Gastroesophageal sphincter (tissue), 4 donors: ENCODE measurements at places on chromosomes 7 and 10. TPM values are rescaled to one million over a fixed set of nuclear protein-coding genes. Genes with fewer than 3 reads are reported as not detected.
A peak's percentile ranks its signal among the peaks of the same experiment; 100 is the strongest.

Gene TWIST1
- 35.9 TPM for total RNA-seq

Gene VWDE
- total RNA-seq: not detected

Gene EPDR1
- total RNA-seq: 43.8 TPM

Gene AGMO
- not detected for total RNA-seq

Gene SH2D4B
- not detected for total RNA-seq

Gene LEP
- 6.6 TPM for total RNA-seq

Gene ELAPOR2
- total RNA-seq: 24.9 TPM

Gene PAOX
- 12.0 TPM for total RNA-seq

Gene NUTM2E
- total RNA-seq: not detected

Gene CPN1
- total RNA-seq: not detected

Gene ATRNL1
- 19.0 TPM for total RNA-seq

Gene TAS2R4
- total RNA-seq: 0.37 TPM

Gene CPXM2
- total RNA-seq: 89.3 TPM

Gene CDHR3
- 4.3 TPM for total RNA-seq

Gene MOGAT3
- total RNA-seq: not detected

Gene NME8
- total RNA-seq: not detected

- ATAC-seq: no peak
Observed at GRCh38 chr10:127085957-127086356, 110.4 kb downstream of the INSYN2A start.

DNA sequence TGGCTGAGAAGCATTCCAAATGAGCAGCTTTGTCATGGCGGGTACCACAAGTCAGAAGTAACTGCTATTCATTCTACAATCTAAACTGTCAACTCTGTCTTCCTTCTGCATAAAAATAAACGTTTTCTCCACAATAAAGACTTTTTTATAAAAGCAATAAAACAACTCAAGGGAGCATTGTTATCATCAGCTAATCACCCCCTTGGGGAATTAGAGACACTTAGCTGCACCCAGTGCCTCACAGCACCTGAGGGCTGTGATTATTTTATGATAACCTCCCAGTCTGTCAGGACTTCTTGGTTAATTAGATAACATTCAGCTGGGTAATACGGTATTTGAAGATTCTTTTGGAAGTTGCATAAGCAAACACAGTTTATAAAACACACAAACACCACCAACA, 155.6 kb downstream of the PPP1R3A start:
- no peak for ATAC-seq

GRCh38 chr10:27998178-27998953, 513 bp downstream of the ODAD2 start:
- peak; percentile 81 for ATAC-seq

GRCh38 chr7:2007551-2007950, 225.2 kb downstream of the MAD1L1 start:
- no peak for ATAC-seq

DNA sequence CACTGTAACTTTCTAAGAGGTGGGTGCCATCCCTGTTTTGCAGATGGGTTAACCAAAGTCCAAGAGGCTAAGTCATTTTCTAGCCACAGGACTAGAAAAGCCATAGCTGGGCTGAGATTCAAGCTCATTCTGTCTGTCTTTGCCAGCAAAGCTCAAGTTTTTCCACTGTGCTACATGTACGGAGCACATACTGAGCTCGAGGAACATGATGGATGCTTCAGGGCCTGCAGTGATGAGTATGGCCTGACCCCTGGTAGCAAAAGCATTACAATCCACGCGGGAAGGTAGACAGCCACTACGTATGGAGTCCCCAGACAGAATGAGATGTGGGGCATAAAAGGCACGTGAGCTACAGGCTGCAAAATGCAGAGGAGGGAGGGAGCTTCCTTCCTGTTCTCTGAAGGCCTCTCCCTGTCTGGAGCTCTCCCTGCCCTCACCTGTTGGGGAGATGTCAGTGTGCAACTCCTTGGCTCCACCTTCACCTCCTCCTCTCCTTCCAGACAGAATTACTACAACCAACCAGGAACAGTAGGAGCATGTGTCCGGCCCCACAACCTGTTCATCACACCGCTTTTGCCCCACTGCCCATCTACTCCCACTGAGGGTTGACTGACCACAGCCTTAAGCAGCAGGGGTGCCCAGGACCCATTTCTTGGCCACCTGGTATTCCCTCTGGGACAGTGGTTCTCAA, 16.4 kb downstream of the ITPRIP start:
- no peak for ATAC-seq

GRCh38 chr10:34809796-34810195, 5.3 kb downstream of the PARD3 start:
- ATAC-seq: no peak

GRCh38 chr10:89342206-89342958, 14.6 kb downstream of the IFIT3 start:
- peak; percentile 56 for ATAC-seq

GRCh38 chr10:8563478-8563877, 509.0 kb downstream of the GATA3 start:
- no peak for ATAC-seq

GRCh38 chr7:20153999-20154398, 63.2 kb downstream of the MACC1 start:
- peak; percentile 25 for ATAC-seq

- no peak for ATAC-seq
Observed at GRCh38 chr10:86545101-86545500, 23.5 kb upstream of the WAPL start.

GRCh38 chr10:102024799-102025198, 31.2 kb downstream of the ARMH3 start:
- no peak for ATAC-seq

DNA sequence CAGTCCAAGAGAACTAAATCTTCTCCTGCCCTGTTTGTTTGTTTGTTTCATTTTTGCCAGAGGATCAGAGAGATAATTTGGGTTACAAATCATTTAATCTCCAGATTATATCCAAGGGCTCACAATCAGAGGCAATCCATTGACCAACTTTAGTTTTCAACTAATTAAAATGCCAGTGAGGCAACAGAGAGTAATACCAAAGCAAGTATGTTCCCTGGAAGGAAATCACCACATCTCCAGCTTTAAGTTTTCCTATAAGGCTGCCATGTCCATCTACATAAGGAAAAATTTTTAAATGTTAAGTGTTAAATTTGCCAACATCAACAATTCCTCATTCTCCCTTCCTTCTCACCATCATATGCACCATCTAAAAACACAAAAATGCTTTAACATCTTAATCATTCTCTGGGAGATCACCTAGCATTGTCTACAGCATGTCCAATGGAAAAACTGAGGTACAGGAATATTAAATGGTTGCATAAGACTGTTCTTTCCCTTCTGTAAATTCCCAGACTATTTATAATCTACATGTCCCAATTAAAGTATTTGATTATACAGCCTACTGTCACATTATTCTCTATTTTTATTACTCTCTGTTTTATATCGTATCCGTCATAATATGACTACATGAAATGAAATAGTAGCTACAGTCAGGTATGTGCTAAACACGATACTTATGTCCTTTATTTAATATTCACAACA, 14.1 kb downstream of the USP54 start:
- peak; percentile 52 for ATAC-seq

DNA sequence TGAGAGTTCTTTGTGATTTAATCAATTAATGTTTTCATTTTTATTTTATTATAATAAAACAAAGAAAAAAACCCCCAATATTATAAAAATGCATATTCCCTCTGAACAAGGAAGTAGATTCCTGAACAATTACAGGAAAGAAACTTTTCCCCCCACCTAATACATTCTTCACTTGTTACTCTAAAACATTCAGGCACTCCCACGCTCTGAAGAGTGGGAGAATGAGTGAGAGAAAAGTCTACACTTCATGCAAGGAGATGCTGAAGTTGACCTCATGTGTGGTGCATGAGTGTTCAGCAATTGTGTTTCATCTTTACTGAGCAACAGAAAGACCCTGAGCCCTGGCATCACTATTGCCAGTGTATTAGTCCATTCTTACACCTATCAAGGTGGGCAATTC, 244.2 kb upstream of the IGFBP3 start:
- no peak for ATAC-seq

DNA sequence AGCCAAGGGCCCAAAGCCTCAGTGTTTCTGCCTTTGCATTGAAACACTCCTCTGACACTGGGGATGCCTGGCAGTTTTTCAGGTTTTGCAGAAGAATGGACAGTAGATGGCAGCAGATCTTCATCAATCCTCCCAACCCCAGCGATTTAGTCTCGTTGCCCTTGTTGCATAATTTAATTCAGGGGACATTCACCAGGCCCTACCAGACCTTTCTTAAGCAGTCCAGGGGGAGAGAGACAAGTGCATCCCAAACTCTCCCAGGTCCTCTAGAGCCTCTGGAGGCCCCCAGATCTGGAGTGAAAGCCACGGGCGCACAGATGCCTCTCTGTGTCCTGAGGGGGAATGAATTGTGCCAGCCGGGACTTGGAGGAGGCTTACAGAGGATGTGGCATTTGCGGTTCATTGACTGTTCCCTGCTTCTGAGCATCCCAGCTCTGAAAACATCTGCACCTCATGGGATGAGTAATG, 29.6 kb downstream of the MINDY4 start:
- ATAC-seq: peak; percentile 75

DNA sequence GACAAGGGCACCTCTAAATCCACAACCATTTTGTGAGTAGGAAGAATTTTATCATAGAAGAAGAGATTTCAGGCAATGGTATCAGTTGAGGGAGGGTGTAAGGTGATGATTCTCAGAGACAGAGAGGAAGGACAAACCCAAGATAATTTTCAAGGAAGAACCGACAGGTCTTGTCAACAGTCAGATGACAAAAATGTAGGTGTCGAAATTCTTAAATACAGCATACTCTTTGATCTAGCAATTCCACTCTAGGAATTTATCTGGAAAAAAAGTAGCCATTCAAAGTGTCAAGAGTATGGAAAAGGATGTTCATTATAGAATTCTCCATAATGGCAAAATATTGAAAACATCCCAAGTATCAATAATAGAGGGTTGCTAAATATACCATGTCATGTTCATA, 14.2 kb upstream of the PDLIM1 start:
- ATAC-seq: no peak

DNA sequence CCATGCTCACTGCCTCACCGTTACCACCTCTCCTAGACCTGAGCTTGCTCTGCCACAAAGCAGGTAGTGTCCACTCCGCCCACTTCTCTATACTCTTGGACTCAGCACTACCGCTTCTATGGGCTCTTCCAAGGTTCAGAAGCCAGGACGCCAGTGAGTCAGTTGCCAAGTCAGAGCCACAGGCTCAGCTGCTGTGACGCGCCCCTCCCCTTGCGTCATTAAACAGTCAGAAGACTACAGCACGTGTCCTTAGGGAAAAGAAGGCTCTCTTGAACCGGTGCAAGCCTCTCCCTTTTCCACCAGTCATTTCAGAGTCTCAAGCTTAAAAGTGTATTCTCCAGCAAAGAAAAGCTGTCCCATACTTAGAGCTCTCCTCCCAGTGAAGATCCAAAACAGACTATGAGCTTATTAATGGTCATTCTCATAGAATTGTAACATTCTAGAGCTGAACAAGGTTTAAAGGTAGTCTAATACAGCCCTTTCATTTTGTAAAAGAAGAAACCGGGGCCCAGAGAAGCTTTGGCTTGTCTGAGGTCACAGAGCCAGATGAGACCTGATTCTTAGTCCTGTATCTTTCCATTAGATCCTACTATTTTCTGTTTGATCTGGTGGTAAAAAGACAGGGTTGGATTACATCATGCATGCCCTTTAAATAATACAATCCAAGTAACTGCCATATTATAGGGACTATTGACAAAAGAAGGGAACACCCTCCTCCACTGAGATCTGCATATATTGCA, 40.9 kb upstream of the MET start:
- peak; percentile 48 for ATAC-seq

- no peak for ATAC-seq
Observed at GRCh38 chr10:51747216-51747615, 47.8 kb upstream of the CSTF2T start.

DNA sequence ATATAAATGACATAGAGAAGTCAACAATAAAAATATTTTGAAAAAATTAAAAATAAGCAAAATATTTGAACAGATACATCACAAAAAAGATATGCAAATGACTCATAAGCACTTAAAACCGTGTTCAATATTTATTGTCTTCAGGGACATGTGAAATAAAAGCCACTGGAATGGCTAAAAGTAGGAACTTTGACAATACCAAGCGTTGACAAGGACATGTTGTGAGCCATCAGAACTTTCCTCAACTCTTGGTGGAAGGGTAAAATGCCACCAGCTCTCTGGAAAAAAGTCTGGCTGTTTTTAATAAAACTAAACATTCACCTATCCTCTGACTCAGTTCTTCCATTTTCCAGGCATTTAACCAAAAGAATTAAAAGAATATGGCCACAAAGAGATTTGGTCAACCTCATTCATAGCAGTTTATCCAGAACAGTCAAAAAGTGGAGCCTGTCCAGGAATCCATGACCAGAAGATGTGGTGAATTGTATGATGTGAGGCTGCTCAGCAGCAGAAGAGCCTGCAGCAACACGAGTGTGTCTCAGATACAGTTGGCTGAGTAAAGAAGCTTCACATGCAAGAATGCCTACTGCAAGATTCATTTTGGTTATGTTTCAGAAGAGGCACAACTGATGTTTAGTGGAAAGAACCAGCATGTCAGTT, 7.1 kb upstream of the KLF6 start:
- ATAC-seq: no peak

GRCh38 chr10:590721-591120, 98.7 kb downstream of the DIP2C start:
- no peak for ATAC-seq

DNA sequence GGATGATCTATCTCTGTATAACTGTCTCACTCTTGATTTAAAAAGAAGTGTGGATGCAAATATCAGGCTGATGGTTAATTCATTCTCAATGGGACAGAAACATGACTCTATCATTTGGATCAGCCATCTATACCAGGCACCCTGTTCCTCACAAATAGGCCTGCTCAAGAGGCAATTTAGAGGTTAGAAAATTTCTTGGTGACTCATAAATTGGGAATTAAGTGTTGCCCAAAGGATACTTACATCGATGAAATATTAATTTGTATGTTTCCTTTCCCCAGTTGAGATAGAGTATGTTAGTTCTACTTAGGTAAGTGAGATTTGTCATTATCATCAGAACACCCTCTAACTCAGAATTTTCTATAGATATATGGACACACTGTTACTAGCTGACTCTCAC, 57.7 kb downstream of the PRSS58 start:
- ATAC-seq: no peak

DNA sequence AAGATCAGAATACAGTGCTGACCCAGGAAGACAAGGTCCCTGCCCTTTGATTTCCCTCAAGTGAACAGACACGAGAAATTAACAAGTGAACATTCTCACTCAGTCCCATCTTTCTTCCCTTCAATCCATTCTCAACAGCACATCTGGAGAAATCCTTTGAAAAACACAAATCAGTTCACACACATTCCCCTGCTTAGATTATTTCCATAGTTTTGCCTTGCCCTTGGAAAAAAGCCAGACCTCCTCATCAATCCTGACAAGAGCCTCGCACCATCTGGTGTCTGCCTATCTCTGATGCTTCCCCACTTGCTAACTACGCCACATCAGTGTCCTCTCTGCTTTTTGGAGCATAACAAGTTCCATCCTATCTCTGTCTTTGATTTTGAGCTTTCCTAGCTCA, 94.4 kb upstream of the KIAA1217 start:
- ATAC-seq: no peak

DNA sequence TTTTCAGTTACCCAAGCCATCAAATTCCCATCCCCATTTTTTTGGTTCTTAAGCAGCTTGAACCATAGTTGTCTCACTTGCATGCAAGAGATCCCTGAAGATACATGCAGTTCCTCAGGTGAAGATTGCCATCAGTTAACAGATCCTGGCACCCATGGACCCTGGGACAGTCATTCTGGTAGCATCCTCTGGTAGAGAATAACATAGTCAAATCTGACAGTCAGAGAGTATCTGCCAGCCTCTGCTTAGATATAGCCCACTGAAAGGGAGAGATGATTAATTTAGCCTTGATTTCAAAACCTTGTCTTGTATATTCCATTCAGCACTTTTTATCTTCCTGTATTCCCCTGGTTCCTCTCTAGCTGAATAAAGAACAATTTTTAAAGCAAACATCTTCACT, 280.4 kb downstream of the KCNMA1 start:
- no peak for ATAC-seq
